NCI-H524 treated with DMSO at 0.1 percent for 48 hours (cell line): ENCODE measurements at places on chromosomes 7 and 10.

GRCh38 chr7:81030472-81030871 lies 111.6 kb upstream of the SEMA3C start:
- no peak for DNase-seq

DNA sequence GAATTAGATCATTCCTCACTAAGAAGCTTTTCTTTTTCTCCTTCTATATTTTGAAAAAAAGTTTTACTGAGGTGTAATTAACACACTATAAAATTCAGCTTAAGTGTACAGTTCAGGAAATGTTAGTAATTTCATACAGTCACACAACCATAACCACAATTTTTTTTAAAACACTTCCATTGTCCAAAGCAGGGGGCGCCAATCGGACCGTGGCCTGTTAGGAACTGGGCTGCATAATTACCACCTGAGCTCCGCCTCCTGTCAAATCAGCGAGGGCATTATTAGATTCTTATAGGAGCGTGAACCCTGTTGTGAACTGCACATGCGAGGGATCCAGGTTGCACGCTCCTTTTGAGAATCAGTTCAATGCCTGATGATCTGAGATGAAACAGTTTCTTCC lies 427.1 kb downstream of the TFEC start:
- no peak for DNase-seq

GRCh38 chr7:5294169-5294987 lies 11.6 kb downstream of the SLC29A4 start:
- DNase-seq, result no peak

- no peak for DNase-seq
Observed at GRCh38 chr7:2008101-2008935, 224.4 kb downstream of the MAD1L1 start.

GRCh38 chr7:139647085-139647484 lies 123.6 kb downstream of the CLEC2L start:
- DNase-seq, result no peak

GRCh38 chr10:109913306-109913892 lies 9.9 kb downstream of the XPNPEP1 start:
- DNase-seq, result peak; percentile 75

DNA sequence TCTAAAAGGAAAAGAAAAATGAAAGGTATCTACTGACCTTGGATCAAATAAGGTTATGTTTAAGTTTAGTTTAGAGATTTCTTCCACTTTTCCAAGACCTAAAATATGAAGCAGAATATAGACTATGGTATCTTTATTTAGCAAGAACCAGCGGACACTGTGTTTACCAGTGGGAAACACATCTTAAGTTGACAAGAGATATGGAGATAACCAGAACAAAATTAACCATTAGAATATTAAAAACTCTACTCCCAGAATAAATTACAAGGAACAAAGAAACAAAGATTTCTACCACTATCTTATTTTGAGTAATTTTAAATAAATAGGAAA lies 86.9 kb downstream of the IMMP2L start:
- DNase-seq, result no peak

DNA sequence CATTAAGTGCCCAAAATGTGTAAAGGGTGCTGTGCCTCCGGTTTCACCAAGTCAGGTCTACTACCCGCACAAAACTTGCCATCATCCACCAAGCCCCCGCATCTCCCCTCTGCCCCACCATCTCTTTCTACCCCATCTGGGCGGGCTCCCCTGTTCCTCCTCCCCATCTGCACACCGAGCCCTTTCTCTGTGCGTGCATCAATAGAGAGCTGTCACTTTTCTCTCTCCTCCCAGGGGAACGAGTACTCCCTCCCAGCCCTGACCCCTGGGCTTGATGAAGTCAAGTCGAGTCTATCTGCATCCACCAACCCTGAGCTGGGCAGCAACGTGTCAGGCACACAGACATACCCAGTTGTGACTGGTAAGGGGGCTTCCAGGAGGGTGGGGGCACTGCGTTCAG lies 63.5 kb downstream of the PAX2 start:
- DNase-seq, result no peak
